Central memory CD4-positive, alpha-beta T cell (primary cell): ENCODE measurements at places on chromosomes 5 and 9.

DNA sequence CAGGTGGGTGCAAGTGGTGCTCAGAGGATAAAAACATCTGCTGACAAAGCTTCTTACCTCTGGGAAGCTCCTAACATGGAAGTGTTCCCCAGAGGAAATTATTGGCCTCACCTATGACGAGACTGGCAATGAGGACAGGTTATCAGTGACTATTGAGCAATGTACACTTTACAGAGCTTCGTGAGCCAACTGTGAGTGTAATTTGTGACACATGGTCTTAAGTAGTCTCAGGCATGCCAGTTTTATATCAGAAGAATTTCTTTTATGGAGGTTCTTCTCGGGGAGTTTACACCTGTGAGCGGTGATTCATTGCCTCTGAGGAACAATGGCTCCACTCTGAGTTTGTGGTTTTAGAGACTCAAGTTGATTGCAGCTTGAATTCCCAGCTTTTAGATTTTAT, 11.3 kb downstream of the ANKDD1B start:
- DNase-seq = no peak

DNA sequence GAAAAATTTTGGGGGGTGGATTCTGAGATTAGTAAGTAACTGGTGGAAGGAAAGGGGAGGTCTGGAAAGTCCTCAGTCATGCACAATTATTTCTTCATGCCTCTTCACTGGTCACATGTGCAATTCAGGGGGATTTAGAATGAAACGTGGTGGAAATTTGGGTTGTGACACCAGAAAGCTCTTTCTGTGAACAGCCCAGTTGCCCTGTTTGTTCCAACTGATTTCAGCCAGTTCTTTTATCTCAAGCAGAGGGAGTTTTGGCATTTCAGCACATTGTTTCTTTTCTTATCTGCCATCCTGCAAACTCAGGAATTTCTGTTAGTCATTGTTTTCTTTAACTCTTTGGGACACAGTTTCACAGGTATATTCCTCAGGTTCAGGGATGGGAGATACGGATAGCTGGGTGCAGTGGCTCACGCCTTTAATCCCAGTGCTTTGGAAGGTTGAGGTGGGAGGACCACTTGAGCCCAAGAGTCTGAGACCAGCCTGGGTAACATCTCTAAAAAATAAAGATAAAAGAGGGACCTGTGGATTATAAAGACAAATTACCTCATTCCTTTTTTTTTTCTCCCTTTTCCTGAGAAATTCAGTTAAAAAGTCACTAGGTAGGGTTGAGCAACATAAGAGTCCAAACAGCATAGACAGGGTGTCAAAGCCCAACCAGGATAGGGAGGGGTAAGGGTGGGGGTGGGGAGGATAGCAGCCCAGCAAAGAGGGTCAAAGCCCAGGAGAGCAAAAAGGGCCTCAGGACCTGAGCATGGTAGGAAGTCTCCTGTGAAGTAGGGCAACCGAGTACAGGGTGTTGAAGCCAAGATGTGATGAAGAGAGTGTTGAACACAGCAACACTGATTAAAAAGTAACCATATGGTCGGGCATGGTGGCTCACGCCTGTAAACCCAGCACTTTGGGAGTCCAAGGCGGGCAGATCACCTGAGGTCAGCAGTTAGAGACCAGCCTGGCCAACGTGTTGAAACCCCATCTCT, 5.4 kb upstream of the B4GALT1 start:
- DNase-seq = no peak

GRCh38 chr5:140243706-140244250, 59.1 kb downstream of the PFDN1 start:
- no peak for DNase-seq

DNA sequence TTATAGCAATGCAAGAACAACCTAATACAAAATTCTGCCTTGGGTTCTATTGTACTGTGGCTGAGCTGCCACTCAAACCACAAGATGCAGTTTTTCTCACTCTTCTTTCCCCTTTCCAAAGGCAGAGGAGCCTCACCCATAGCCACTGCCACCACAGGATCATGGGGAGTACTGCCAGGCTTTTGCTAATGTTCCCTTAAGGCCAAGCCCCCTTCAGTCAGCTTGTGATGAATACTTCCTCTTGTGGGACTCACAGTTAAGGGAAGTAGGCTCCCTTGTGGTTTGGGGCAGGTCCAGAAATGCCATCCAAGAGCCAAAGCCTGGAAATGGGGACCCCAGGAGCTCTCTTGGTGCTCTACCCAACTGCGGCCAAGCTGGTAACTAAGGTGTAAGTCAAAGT, 258.7 kb downstream of the SPATA31D1 start:
- DNase-seq = no peak

DNA sequence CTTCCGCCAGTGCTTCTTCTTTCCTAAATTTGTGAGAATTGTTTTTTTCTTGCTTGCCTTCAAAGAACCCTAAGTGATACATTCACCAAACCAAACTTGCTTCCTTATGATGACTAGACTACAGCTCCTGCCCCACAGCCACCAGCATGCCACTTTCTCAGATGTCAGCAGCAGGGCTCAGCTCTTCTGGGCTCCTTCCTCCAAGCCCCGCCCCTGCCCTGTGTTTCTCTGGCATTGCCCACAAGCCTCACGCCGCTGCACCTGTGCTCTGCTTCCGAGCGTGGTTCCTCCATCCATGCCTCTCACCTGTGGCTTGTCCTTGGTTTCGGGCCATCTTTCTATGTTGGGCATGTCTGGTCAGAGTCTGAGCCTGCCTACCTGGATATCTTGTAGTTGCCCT, 10.6 kb downstream of the UNC5A start:
- no peak for DNase-seq

- DNase-seq = no peak
Measured at GRCh38 chr9:75184471-75184870, 96.2 kb downstream of the OSTF1 start.

DNA sequence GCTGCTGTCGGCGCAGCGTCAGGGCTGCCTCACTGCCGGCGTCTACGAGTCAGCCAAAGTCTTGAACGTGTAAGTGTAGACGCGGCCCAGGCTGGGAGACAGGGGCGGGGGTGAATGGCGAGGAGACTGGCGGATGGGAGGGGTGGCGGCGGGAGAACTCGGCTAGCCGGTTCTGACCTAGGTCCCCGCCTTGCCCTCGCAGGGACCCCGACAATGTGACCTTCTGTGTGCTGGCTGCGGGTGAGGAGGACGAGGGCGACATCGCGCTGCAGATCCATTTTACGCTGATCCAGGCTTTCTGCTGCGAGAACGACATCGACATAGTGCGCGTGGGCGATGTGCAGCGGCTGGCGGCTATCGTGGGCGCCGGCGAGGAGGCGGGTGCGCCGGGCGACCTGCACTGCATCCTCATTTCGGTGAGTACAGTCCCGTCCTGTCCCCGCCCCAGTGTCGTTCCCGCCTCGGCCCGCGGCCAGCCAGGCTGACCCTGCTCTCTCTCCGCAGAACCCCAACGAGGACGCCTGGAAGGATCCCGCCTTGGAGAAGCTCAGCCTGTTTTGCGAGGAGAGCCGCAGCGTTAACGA, 745 bp downstream of the GADD45G start:
- DNase-seq = peak; percentile 49

DNA sequence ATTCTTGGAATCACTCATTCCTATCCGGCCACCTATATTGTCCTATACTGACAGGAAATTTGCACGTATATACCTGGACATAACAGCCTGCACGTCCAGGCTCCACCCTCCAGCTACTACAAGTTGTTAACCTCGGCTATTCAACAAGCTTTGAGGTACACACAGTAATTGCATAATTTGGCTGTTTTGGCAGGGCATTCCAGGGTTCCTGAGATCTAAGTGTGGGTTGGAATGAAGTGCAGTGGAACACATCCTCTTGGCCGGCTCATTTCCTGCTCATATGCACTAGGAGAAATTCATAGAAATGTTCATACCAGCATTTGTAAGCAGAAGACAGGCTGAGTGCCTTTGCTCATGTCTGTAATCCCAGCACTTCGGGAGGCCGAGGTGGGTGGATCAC, 222.3 kb downstream of the FBXL7 start:
- DNase-seq = no peak

GRCh38 chr9:136527721-136528710, 17.8 kb downstream of the NOTCH1 start:
- no peak for DNase-seq

- no peak for DNase-seq
Measured at GRCh38 chr5:148932355-148932935, 106.0 kb downstream of the ADRB2 start.

- no peak for DNase-seq
Measured at GRCh38 chr9:106283769-106284168, 579.2 kb upstream of the ZNF462 start.

DNA sequence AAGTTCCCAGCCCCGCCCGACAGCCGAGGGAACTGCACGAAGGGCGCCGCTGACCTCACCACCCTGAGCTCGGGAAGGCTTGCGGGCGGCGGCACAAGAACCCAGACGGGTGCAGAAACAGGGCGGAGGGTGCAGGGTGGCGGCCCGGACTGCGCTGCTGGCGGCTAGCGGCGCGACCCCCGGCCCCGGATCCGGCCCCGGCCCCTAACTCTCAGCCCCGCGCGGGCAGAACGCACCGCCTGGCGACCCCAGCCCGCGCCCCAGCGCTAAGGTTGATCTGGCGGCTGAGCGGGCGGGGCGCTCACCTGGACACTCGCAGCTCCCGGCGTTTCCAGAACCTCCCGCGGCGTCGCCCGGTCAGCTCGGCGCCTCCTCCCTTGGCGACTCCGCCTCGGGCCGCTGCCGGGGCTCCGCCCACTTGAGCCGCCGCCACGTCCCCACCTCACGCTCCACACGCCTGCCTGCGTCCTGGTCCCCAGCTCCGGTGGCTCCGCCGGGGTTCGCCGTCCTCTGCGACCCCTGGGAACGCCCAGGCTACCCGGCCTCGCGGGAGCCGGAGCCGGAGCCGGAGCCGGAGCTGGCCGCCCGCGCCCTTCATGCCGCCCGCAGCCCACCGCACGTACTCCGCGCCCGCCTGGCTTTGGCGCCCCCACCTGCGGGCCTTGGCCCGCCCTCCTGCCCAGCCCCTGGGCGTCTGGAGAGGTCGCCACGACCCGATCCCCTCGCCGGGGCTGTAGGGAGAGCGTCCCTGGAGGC, at the start of gene P4HA2:
TSS of gene P4HA2 (minus strand) at position 369 of the 756 bp plus-strand sequence. CDS start 9,227 bp downstream, outside the sequence.
- no peak for DNase-seq

DNA sequence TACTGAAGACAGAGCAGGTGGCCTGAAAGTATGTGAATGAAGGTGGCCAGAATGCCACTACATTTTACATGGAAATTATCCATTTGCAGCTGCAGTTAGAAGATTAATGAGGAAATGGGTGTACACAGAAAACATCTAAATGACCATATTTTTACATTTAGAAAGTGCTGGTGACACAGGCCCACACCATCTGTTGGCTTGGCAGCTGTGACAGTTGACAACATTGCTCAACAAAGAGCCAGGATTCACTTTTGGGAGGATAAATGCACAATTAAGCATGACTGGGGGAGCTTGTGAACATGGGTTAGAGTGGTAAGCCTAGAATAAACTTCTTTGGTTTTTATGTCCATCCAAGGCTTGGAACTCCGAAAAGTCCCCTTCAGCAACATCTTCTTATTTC, 360.5 kb downstream of the KCTD16 start:
- DNase-seq = no peak

- DNase-seq = no peak
Measured at GRCh38 chr5:171874234-171874633, 88.6 kb downstream of the SMIM23 start.

DNA sequence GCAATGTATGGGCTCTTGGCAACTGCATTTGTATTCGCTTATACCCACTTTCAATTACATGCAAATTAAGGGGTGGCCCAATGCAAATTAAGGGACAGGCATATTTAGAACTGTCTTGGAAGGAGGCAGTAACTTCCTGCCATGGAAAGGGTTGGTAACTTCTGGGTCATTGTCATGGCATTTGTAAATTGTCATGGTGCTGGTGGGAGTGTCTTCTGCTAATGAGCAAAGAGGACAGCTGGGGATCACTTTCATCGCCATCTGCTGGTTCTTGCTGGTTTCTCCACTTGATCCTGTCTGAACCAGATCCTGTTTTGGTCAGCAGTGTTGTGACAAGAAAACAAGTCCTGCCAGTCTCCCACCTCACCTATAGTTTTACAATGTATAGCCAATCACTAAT, 23.3 kb upstream of the UGT3A2 start:
- DNase-seq = no peak

DNA sequence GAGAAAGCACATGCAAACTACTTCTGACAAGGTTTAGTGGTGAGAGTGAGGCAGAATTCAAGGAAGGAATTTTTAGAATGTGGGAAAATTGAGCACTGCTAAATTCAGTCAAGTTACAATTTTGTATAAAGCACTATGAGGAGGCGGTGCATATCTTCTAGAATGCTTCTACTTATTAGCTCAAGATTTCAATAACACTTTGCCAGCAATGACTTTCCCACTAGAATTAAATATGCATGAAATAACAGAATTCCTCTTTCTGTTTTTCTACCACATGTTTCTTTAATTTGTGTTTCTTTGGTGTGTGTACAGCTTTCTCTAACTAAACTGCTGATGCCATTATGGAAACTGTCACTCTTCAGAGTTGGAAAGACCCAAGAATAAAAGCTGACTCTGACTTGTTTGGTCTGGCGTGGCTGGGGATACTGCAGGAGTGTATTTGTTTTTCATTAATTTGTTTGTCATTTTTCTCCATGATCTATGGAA, 163.5 kb downstream of the ARSB start:
- DNase-seq = no peak

DNA sequence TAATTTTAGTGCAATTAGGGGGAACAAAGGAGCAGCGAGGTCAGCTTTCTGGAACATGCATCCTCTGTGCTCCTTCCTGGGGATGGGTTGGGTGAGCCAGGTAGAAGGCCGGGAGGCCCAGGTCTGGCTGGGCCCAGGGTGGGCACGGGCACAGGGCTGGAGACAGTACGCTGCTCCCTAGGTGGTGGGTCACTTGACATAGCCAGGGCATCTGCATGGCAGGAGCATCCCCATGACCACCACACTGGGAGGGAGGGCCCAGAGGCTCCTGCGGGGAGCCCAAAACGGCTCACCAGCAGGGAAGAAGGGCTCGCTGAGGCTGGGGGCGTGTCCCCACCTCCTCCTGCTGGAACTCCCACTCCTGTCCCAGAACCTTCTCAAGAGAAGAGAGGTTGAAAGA, 216.8 kb downstream of the NXNL2 start:
- no peak for DNase-seq

DNA sequence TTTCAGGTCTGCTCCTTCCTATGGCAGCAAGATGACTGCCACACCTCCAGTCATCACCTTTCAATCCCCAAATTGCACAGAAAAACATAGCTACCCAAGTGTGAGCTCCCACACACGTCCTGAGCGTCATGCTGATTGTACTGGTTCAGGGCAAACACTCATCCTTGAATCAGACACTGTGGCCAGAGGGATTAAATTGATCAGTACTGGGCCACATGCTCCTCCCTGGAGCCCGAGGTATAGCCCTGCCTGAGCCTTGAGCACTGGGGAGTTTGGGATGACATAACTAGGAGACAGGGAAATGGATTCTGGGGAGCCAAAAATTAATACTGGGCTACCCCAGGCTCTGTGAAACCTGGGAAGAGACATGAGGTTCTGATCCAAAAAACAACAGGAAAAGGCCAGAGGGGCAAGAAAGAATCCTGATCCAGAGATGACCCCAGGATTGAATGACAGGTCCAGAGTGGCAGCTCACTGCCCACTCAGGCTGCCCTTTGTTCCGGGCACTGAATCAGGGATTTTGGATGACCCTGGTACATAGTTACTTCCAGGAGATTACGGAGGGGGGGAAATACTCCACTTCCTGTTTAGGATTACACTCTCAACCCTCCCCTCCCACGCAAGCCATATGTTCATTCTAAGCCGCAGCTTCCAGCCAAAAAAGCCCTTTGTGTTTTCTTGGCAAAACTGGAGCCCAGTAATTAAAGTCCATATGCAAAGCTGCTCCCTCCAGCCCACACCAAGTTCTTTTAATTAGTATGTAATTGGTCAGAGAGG, 141.6 kb upstream of the SPRY4 start:
- DNase-seq = no peak
